ENCODE measurements at places on chromosomes 2 and 18. TPM values are rescaled to one million over a fixed set of nuclear protein-coding genes. Genes with fewer than 3 reads are reported as not detected.

DNA sequence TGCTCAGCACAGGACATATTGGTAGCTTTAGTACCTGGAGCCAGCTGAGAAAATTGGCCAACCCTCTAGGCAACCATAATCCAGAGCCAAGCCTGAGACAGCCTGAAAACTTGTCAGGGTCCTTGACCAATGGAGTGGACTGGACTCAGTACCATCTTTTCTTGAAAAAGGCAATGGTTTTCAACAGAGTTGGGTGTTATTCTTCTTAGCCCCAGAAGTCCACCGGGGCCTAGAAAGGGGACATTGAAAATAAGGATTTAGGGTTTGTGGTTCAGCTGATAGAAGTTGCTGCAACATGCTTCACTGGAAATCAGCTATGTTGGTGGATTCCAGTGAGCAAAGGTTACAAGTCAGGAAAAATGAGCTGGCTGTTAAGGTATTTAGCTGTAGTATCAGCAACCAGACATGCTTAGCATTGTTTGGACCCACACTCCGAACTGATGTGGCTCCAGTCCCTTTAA is 22.1 kb upstream of the CNOT11 start:
- DNase-seq: no peak

The DSC3 gene
- 6.5 TPM for total RNA-seq

GRCh38 chr2:39665811-39666490 is at the start of gene TMEM178A:
Gene TMEM178A (plus strand): TSS chr2:39665917. CDS start chr2:39665975, 58 bp downstream.
- DNase-seq: no peak

GRCh38 chr18:5507756-5508155 is 36.0 kb downstream of the EPB41L3 start:
- no peak for DNase-seq

The ERMN gene
- 0.39 TPM for total RNA-seq

DNA sequence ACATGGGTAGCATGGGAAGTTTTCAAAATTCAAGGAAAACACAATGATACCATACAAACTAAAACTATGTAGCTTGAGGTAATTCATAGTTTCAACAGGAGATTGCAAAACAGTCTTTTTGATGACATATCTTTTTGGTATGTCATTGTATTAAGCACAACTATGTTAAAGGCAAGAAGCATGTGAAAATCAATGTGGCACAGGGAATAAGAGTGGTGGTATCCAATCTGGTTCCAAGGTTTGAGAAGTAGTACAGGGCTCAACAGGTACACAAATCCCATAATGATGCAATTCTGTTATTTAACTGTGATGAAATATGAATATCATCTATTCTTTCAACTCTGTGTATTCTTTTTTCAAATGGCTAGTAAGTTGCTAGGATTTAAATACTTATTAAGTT is 16.4 kb upstream of the DLX2 start:
- no peak for DNase-seq

- no peak for DNase-seq
Observed at GRCh38 chr2:216056739-216057138, 24.9 kb downstream of the PECR start.

DNA sequence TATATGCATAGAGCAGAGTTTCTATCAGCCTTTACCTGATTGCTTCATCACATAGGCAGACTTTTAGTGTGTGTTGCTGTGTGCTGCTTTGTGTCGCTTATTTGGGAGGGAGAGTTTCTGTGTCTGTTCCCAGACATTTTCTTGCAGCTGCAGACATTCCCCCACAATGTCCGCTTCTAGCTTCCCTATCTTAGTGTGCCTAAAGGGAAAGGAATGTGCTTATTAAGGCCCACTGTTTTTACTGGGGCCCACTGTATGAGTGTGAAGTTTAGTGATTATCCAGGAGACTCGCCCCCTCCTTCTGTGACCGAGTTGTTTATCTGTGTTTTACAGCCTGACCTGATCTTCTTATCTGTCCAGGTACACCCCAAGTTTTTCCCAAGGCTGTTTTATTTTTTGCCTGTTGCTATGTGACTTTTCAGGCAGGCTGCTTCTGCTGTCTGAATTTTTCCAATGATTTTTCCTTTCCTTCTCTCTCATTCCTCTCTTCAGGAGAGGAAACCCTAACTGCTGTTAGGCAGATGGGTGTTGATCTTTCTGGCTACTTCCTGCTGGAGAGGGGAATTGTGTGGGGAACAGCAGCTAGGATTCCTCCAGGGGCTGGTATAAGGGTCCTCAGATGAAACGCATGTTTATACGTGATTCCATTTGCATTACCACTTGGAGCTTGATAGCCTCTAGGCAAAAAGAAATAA is 47.6 kb downstream of the STK17B start:
- no peak for DNase-seq

- no peak for DNase-seq
Observed at GRCh38 chr2:64220894-64221617, 76.8 kb upstream of the PELI1 start.

The ARMC9 gene
- 30.0 TPM for total RNA-seq

GRCh38 chr2:178579006-178579405 is 98.7 kb downstream of the PLEKHA3 start:
- no peak for DNase-seq

The SLC16A14 gene
- 8.4 TPM for total RNA-seq

DNA sequence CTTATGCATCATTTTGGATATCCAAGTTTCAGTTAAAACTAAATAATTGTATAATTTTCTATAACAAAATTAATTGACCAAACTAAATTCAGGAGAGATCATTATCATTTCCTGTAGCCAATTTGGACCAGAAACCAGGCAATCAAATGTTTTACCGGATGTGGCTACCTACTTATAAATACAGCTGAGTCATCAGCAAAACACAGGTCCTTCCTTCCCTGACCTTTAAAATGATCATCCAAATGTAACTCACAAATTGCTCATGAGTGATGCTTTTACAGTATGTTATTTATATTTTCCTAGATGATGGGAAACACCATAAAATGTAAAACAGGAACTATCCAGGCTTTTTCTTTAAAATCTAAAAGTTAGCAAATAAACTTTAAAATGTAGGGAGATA is 133.7 kb downstream of the CBLN2 start:
- no peak for DNase-seq

The TOGARAM2 gene
- total RNA-seq: 28.4 TPM

GRCh38 chr18:13548966-13549879 is 177.1 kb downstream of the FAM210A start:
- DNase-seq: no peak

GRCh38 chr2:65465124-65465523 is 32.7 kb upstream of the SPRED2 start:
- DNase-seq: no peak

GRCh38 chr2:69581774-69582581 is 61.6 kb downstream of the AAK1 start:
- DNase-seq: no peak

The MOGAT1 gene
- total RNA-seq: not detected
